Stimulated activated CD8-positive, alpha-beta memory T cell treated with anti-CD3 and anti-CD28 coated beads, Interleukin-12 subunit alpha, Interleukin-12 subunit beta, amount 100 ng/mL, for 4 hours (primary cell): ENCODE measurements at places on chromosomes 7 and 10.

DNA sequence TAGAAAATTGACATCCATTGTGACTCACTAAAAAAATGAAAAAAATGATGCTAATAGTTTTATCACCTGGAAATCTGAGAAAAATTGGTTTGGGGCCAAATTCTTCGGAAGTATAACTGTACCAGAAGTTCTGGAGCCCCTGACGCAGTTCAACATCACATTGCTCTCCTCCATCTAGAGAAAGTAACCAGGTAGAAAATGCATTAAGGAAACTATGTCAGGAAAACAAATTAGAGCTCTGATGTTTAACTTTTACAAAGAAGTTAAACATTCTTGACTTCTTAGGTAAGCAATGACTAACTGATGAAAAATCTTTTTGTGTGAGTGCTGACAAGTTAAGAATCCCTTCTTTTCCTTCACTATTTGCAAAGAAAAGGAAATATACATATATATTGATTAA, 61.1 kb upstream of the TMEM196 start:
- DNase-seq, result no peak

- no peak for DNase-seq
Measured at GRCh38 chr10:79333513-79333912, 13.8 kb upstream of the PPIF start.

DNA sequence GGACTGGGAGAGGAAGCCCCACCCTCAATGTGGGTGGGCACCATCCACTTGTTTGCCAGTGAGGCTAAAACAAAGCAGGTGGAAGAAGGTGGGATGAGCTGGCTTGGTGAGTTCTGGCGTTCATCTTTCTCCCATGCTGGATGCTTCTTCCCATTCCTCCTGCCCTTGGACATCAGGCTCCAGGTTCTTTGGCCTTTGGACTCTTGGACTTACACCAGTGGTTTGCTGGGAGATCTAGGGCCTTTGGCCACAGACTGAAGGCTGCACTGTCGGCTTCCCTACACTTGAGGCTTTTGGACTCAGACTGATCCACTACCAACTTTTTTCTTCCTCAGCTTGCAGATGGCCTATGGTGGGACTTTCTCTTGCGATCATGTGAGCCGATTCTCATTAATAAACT, 106.3 kb downstream of the HERPUD2 start:
- DNase-seq, result no peak

DNA sequence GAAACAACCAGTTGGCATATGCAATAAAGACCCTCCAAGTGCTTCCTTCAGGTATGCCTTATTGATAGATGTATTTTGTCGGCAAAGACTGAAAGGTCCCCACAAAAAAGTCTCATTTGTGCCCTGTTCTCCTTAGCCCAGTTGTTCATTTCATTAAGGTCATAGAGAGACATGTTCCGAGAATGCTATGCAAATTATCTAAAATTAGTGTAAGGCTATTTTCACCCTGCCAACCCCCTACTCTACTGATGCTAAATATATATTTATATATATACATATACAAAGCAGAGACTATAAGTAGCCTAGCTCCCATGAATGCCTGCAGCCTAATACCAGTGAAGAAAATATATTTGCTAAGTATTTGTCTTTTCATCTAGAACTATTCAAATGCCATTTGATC, 96.7 kb upstream of the ADO start:
- DNase-seq, result no peak
